ENCODE measurements at places on chromosomes 1 and 21.
A peak's percentile ranks its signal among the peaks of the same experiment; 100 is the strongest.

DNA sequence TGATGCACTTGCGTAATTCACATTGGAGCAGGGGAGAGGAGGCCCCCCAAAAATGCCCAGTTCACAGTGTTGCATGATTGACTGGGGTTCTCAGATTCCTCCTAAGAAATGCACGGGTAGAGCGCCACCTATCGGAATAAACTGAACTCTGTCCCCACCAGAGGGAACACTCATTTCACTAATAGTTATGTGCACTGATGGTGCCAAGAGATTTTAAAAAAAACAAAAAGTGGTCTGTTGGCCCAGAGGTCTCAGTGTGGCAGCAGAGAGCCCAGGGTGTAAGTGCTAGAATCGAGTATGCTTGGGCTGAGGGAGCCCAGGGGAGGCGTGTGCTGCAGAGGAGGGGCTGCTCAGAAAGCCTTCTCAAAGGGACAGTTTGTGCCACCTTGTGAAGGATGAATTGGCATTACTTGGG is 6.9 kb downstream of the PINK1 start:
- DNase-seq = peak; percentile 82

DNA sequence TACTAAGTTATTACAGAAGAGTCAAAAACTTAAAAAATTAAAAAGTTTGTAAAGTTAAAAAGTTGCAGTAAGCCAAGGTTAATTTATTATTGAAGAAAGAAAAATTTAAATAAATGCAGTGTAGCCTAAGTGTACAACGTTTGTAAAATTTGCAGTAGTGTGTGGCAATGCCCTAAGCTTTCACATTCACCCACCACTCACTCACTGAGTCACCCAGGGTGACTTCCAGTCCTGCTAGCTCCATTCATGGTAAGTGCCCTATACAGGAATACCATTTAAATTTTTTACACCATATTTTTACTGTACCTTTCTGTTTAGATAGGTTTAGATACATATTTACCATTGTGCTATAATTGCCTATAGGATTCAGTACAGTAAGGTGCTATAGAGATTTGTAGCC is 88.6 kb downstream of the CTH start:
- DNase-seq = no peak

- DNase-seq = no peak
Measured at GRCh38 chr1:179742291-179742690, 800 bp upstream of the FAM163A start.

DNA sequence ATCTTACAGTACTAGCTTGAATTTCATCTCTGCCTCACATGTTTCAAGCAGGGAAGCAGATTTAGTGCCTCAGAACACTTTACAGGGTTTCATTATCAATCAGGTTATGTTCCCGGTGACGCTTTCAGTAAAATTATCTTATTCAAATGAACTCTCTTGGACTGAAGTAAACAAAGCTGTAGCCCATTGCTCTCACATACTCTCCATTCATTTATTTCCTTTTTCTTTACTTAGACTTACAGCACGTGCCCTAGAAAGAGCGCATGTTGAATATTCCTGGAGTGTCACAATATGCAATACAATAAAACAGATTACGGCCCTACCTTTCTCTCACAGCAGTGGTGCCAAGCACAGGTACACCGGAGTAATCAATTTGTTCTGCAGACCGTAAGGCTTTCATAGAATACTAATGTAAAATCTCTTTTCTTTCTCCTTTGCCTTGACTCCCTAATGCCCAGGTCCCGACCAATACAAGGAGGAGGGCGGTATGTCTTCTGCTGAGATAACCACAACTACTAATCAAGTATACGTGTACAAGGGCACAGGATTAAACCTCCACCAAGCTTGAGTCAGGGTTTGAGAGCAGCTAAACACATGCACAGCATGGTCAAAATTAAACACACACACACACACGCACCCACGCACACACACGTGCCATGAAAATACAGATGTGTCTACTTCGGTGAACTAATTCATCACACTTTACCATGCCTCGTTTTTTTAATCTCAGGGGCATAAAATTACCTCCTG is 62.8 kb downstream of the NRIP1 start:
- DNase-seq = no peak

- DNase-seq = no peak
Measured at GRCh38 chr1:72431810-72432209, 149.5 kb upstream of the NEGR1 start.

- no peak for DNase-seq
Measured at GRCh38 chr1:110605901-110606656, at the start of gene KCNA2. Gene KCNA2 (minus strand): TSS chr1:110606358. CDS start chr1:110604782, 1,576 bp downstream.

DNA sequence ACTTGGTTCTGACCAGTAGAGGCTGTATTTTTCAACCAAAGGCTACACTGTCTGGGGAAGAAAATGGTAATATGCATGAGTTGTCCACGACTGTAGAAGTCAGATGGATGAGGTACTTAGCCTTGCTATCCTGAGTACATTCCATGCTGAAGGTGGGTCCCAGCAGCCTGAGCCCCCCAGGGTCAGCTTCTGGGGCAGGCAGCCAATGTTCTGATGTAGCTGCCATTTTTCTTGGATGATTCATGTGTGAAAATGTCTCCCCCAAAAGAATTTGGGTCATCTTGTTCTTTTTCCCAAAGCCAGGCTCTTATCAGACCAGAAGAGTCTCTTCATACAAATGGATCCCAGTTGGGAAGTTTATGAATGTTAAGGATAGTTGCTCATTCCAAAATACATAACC is 172.2 kb upstream of the UBE2U start:
- DNase-seq = no peak

DNA sequence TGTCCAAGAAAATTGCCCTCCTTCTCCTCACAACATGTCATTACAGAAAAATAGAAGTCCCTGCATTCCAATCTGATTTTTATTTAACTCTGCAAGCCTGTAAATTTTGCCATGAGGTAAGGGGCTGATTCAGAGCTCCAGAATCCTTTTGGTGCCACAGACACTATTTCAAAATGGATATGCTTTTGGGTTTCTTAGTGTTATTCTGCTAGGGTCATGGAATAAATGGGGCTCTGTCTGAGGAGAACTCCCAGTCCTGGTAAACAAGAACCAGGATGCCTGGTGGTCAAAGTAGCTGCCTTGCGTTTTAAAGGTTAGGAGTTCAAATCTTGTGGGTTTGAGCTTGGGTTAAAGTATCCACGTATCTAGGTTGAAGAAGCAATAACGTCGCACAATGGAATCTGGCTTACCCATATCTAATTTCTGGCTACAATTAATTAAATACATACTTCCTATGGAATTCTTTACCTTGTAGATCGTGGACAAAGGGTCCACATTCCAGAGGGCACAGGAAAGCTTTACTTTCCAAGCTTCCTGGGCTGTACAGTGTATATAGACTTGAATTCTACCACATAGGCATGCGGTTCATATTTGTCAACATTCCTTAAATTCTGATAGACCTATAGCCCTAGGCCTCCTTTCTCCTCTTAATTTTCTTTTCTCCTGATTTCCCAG is 98.0 kb upstream of the CDC42BPA start:
- no peak for DNase-seq

- peak; percentile 54 for DNase-seq
Measured at GRCh38 chr1:9628541-9629444, 22.7 kb upstream of the PIK3CD start.

DNA sequence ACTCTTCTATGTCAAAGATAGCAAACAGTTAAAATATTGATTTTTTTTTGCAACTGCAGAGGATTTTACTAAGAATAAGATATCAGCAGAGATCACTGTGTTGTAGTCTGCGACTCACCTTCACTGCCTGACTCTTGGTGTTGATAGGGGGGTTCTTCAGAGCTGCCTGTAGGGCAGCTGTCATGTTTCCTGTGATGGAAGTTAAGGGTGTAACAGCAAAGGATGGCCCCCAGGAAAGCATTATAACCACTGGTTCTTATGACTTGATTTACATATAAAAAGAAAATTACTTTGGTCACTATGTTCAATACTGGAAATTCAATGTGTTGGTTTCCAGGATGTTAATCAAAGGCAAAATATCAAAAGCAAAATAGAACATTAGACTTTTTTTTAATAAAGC is 2.6 kb downstream of the ARPC5 start:
- DNase-seq = no peak

GRCh38 chr1:68120136-68120791 is 69.8 kb upstream of the DIRAS3 start:
- DNase-seq = peak; percentile 78

- no peak for DNase-seq
Measured at GRCh38 chr1:209431813-209432442, 151.6 kb upstream of the CAMK1G start.

DNA sequence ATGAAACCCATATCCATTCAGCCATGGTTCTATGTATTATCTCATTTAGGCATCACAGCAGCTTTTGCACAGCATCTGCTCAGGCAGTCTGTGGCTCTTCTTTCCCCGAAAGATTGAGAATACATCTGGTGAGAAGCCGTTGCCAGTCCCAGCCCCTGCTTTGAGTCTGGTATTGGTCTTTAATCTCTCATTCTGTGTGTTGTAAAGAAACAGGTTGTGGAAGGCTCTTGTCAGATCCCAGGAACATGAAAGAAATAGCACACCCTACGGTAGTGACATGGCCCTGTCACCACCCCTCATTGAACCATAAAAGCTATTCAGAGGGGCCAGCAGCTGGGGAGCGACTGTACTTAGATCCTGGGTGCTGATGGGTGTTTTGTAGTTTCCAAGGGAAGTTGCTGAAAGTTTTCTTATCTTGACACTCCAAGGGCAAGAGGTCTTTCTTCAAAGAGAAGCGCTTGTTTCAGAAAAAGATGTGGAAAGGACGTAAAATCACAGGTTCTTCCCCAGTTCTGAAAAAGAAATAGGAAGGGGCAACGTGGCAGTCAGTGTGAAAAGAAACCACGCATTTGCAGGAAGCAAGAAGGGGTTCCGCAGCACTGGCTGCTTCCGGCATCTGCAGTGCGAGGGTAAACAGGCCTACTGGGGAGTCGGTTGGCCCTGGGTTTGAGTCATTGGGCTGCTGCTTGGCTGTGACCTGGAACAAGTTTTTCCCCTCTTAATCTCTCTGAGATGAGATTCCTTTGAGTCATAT is 145.0 kb downstream of the DHRS3 start:
- peak; percentile 75 for DNase-seq

GRCh38 chr21:32137266-32137665 is 141.6 kb downstream of the MIS18A start:
- DNase-seq = no peak

GRCh38 chr1:98741164-98741563 is 79.6 kb downstream of the SNX7 start:
- DNase-seq = no peak

Data from hematopoietic multipotent progenitor cell treated with erythropoietin and hydrocortisone succinate and interleukin-3 and kit ligand, for 4 days (in vitro differentiated cells).